ENCODE measurements at places on chromosomes 6 and 20.

DNA sequence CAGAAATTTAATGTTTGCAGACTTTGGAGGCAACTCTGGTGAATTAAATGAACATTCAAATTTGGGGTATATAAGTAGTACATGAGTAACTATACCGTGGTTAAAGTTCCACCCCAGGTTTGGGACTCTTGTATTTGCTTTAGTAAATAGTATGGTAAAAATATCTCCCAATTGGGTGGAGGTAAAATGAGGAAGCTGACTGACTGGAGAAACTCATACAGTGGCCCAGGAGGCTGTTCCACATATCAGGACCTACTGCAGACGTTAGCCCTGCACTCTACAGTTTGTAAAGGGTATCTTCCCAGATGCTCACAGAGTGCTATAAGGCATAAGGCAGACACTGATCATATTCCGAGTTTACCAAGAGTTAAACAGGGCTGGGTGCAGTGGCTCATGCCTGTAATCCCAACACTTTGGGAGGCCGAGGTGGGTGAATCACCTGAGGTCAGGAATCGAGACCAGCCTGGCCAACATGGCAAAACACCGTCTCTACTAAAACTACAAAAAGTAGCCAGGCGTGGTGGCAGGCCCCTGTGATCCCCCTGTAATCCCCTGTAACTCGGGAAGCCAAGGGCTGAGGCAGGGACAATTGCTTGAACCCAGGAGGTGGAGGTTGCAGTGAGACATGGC lies 53.7 kb downstream of the CPXM1 start:
- DNase-seq = no peak

DNA sequence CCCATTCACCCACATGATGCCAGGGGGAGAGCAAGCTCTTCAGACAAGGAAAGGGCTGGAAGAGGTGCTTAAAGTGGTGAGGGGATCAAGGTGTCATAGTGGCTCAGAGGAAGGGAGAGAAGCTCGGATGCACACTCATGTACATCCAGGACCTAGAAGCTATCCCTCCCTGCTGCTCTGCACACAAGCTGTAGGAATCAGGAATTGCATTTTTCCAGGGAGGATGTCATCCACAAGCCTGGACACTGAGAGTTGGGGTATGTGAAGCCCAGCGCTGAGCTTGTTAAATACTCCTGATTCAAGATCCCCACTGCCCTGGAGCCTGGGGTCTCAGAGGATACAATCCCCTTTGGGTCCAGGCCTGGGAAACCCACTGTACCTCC lies 85.8 kb upstream of the CCDC167 start:
- no peak for DNase-seq

GRCh38 chr20:37230200-37230599 lies 31.4 kb downstream of the GHRH start:
- no peak for DNase-seq

GRCh38 chr6:30720738-30721197 lies 616 bp downstream of the TUBB start:
- DNase-seq = peak; percentile 47

GRCh38 chr20:35040646-35041045 lies 52.0 kb downstream of the TRPC4AP start:
- no peak for DNase-seq

DNA sequence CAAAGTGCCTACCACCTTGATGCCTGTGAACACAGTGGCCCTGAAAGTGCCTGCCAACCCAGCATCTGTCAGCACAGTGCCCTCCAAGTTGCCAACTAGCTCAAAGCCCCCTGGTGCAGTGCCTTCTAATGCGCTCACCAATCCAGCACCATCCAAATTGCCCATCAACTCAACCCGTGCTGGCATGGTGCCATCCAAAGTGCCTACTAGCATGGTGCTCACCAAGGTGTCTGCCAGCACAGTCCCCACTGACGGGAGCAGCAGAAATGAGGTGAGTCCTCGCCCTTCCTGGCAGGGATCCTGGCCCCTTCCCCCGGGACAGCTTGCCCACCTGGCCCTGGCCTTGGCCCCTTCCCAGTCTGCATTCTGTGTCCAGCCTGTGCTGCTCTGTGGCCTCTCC lies 17.9 kb downstream of the MAVS start:
- no peak for DNase-seq

GRCh38 chr6:2883673-2884072 lies 19.4 kb downstream of the SERPINB9 start:
- no peak for DNase-seq

DNA sequence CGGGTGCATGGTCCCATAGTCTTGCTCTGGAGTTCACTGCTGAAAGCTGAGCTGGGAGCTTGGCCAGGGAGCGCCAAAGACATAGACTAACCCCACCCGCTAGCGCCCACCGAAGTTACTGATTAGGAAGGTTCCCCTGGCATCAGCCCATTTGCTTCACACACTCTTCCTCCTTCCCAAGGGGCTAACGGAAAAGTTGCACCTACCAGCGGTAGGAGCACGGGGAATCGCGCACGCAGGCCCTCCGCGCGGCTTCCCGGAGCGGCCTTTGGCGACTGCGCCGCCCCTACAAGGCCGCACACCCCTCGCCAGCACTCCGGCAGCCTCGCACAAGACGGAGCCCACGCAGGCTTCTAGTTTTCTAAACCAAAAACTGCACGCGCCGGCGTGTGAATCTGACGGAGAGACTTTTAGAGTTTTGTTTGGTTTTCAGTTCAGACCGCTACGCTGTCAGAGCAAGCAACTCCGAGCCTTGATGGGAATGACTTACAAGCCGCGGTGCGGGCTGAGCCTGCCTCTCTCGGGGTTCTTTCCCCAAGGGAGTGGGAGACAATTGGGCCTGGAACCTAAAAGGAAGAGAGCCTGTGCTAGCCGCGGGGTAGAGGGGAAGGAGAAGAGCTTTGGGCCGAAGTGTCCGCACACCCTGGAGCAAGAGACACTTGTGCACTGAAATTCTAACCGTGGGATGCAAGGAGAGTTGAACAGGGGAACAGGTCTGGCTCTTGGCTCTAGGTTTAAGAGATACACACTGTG lies 891 bp upstream of the POU3F2 start:
- DNase-seq = no peak

Measured in activated CD4-positive, alpha-beta T cell treated with anti-CD3 and anti-CD28 coated beads for 1 hour (primary cell).